GDM1 (cell line): ENCODE measurements at places on chromosomes 16 and 17.

GRCh38 chr17:75130632-75131277 lies 787 bp downstream of the NT5C start:
- DNase-seq: no peak

DNA sequence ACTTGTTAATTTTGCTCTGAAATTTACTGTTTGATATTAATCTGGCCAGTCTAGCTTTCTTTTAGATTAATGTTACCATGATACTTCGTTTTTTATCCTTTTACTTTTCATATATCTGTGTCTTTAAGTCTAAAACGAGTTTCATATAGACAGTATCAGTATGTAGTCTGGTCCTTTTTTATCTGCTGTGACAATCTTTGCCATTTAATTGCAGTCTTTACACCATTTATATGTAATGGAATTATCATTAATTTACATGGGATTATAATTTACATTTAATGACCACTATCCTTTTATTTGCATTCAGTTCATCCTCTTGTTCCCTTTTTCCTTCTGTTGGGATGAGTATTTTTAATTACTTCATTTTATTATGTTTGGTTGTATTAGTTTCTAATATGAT lies 243.5 kb downstream of the PRKCA start:
- DNase-seq: no peak

- no peak for DNase-seq
These were observed 23.9 kb upstream of the DHRS13 start for GRCh38 chr17:28926786-28927185.

- DNase-seq: no peak
These were observed 17.5 kb downstream of the MARCHF10 start for GRCh38 chr17:62790564-62790986.

- DNase-seq: no peak
These were observed 40.0 kb downstream of the MRM1 start for GRCh38 chr17:36641331-36641876.

DNA sequence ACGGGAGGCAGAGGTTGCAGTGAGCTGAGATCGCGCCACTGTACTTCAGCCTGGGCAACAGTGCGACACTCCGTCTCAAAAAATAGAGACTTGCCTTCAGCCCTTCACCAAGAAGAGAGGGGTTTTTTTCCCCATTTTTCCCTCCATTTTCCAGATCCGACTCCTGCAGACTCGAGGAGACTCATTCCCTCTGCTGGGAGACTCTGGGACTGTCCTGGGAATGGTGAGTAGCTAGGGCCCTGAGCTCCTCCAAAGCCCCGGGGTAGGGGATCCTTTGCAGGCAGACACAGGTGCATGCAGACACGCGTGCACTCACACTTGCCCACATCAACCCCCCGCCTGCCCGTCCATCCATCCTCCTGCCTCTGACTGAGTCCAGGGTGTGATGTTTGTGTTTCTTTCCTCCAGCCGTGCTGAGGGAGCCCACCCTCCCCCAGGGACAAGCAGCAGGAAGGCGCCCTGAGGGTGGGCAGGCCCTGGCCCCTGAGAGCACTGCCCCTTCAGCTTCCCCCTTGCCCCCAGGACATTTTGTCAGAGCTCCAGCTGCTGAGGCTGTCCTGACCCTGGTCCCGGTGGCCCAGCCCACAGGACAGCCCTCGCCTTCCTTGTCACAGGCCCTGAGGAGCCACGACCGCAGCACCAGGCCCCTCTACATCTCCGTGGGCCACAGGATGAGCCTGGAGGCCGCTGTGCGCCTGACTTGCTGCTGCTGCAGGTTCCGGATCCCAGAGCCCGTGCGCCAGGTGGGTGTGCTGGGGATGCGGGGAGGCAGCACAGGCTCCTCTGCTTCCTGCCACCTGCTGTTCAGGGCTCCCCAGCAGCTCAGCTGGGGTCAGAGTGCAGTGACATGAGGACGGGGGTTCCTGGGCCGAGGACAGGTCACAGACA lies 10.2 kb downstream of the ENDOV start:
- DNase-seq: no peak

GRCh38 chr17:38685491-38685890 lies 10.7 kb upstream of the EPOP start:
- no peak for DNase-seq

DNA sequence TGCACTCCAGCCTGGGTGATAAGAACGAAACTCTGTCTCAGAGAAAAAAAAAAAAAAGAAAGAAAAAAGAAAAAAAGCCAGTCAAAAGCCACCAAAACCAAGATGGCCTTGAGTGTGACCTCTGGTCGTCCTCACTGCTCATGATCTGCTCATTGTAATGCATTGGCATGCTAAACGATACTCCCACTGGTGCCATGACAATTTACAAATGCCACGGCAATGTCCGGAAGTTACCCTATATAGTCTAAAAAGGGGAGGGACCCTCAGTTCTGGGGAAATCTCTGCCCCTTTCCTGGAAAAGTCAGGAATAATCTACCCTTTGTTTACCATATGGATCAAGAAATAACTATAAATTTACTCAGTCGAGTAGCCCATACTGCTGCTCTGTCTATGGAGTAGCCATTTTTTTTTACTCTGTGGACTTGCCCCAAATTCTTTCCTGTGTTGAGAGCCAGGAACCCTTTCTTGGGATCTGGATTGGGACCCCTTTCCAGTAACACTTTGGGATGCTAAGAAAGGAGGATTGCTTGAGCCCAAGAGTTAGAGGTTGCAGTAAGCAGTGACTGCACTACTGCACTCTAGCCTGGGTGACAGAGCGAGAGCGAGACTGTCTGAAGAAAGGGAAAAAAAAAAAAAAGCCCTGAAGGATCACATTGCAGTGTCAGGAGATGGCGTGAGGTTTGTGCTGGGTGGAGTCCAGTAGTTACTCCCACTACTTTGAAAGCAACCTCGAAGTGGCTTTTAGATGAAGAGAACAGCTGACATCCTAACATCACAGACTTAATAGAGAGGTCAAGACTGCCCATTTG lies 3.7 kb upstream of the TMEM231 start:
- no peak for DNase-seq

DNA sequence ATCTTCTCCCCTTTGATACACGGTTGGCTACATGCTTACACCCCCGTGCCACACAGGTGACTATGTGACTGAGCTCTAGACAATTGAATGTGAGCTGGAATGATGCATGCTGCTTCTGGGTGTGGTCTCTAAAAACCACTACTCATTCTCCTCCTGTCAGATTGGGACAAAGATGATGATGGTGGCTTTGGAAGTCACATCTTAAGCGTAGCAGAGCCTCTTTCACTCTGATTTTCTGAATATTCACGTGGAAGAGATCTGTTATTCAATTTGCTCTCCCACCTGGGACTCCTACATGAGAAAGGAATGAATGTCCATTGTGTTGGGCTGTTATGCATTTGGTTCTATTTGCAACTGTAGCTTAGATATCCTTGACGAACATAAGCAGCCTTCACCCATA lies 763.6 kb upstream of the EEF2KMT start:
- DNase-seq: no peak

DNA sequence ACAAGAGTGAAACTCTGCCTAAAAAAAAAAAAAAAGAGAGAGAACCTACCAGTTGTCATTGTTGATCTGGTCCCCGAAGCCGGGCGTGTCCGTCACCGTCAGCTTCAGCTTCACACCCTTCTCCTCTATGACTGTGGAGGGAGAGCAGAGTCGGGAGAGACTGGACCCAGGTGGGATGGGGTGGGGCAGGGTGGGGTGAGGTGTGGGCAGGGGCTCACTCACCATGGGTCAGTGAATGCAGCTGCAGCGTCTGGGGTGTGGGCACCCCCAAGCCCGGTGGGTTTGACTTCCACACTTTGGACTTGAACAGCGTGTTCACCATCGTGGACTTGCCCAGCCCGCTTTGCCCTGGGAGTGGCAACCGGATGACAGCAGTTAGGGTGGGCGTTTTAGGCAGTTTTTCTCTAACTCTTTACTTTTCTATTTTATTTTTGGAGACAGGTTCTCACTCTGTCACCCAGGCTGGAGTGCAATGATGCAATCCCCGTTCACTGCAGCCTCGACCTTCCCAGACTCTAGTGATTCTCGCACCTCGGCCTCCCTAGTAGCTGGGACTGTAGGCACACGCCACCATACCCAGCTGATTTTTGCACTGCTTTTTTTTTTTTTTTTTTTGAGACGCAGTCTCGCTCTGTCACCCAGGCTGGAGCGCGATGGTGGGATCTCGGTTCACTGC lies 2.2 kb downstream of the SEPTIN12 start:
- DNase-seq: no peak

DNA sequence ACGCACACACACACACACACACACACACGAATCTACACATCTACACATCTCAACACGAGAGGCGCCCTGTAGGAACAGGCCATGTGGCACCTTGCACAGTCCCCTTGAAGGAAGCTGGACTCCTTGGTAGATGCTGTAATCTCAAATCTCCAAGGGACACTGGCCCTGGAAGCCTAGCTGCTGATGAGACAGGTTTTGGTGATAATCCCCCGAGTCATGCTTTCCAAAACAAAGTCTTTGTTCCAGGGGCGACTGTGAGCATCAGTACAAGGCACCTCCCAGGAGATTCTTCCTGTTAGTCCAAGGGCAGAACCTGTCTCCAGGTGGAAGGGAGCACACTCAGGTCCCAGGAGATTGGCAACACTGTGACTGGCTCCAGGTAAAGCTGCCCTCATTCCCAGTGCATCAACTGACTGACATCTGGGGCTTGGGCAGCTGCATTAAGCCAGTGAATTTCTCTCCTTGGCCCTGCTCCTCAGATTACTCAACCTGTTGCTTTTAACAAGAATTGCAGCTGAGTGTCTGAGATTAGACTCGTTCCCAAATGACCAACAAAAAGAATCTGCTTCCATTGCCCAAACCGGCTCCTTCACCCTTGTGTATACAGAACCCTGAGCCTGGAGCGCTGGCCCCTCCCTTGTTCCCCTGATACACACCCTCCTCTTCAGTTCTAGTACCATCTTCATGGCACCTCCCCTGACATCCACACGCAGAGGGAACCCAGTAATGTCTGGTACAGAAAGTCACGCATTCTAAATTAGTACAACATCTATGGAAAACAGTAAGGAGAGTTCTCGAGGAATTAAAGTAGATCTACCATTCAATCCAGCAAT lies 13.9 kb upstream of the TNRC6C start:
- no peak for DNase-seq

DNA sequence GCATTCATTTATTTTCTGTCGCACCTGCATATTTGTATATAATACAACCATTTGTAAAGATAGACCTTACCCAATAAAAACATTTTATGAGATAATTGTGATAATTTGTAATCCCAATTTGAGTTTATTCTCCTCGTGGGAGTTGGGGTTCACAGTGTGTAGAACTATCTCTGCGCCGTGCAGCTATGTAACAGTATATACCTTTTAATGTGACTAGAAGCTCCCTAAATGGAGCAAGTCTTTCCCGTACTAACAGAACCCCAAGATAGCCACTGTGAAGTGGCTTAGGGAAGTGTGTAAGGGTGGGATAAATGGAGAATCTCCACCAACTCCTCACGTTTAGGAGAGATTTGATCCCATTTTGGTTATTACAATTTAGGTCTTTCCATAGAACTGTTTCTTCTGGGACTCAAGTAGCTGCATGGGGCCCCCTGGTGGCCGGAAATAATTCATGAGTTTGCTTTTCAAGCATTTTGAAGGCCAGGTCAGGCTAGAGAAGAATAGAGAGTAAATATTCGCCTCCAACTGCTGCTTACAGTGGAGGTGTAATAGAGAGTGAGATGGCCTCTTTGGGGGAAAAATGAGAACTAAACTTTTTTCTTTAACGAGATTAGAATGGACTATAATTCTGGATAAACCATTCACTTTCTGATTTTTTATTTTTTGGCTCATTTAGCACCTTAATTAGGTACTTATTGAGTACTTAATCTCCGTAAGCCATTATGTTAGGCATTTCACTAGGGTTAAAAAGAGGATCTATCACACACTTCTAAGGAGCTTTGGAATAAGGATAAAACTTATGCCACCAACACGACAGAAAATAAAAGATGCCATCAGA lies 4.5 kb downstream of the TMEM100 start:
- DNase-seq: peak; percentile 39

DNA sequence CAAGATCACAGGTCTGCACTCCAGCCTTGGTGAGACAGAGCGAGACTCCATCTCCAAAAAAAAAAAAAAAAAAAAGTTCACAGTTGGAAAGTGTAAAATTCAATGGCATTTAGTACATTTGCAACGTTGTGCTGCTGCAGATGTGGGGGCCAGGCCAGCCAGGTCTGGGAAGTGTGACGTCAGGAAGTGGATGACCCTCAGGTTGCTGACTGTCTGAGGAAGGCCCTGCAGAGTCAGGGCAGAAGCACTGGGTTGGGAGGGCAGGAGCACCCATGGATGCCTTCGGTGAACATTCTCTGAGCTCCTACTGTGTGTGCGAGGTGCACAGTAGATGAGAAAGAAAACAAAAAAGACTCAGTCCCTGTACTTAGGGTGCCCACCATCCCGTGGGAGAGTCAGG lies 12.1 kb upstream of the WFDC1 start:
- DNase-seq: no peak

DNA sequence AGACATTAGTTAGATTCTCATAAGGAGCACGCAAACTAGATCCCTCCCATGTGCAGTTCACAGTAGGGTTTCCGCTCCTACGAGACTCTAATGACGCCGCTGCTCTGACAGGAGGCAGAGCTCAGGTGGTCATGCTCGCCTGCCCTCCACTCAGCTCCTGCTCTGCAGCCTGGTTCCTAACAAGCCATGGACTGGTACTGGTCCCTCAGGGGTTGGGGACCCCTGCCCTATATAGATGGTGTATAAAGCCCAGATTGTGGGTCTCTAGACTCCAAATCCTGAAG lies 52.1 kb upstream of the LYRM9 start:
- no peak for DNase-seq
